ENCODE measurements at places on chromosomes 5 and 9. TPM values are rescaled to one million over a fixed set of nuclear protein-coding genes. Genes with fewer than 3 reads are reported as not detected.

The CCL27 gene
- not detected for total RNA-seq

The CDO1 gene
- total RNA-seq: not detected

The IFNA21 gene
- total RNA-seq: not detected

The ARL14EPL gene
- under 0.01 TPM for total RNA-seq

The FANCC gene
- 6.1 TPM for total RNA-seq

The GNAQ gene
- total RNA-seq: 33.3 TPM

The CDH9 gene
- not detected for total RNA-seq

The APBA1 gene
- 6.2 TPM for total RNA-seq

The NUDT12 gene
- total RNA-seq: 3.7 TPM

The MCCC2 gene
- 15.3 TPM for total RNA-seq

The RAB3C gene
- total RNA-seq: 0.22 TPM

The STK32A gene
- total RNA-seq: under 0.01 TPM

The ZBTB43 gene
- 7.3 TPM for total RNA-seq

DNA sequence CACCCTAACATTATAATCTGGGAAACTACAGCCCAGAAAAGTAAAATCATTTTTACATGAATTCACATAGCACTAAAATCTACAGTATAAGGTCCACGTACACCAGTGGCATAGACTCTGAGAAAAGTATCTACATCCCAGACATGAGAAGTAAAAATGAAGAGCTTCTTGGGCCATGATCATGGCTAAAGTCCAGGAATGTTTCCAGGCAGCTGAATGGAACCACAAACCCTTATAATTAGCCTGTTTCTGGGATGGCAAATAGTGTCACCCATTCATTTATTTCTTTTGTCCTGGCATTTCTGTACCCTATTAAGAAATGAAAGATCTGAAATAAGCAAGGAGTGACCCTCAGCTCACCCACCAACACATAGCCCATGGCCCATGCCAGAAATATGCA, 217.9 kb downstream of the SPOCK1 start:
- no peak for DNase-seq

- DNase-seq: no peak
Observed at GRCh38 chr5:72347801-72348308, 27.7 kb downstream of the PTCD2 start.

- DNase-seq: peak; percentile 79
Observed at GRCh38 chr9:33924978-33925797, 108.2 kb downstream of the UBE2R2 start.

DNA sequence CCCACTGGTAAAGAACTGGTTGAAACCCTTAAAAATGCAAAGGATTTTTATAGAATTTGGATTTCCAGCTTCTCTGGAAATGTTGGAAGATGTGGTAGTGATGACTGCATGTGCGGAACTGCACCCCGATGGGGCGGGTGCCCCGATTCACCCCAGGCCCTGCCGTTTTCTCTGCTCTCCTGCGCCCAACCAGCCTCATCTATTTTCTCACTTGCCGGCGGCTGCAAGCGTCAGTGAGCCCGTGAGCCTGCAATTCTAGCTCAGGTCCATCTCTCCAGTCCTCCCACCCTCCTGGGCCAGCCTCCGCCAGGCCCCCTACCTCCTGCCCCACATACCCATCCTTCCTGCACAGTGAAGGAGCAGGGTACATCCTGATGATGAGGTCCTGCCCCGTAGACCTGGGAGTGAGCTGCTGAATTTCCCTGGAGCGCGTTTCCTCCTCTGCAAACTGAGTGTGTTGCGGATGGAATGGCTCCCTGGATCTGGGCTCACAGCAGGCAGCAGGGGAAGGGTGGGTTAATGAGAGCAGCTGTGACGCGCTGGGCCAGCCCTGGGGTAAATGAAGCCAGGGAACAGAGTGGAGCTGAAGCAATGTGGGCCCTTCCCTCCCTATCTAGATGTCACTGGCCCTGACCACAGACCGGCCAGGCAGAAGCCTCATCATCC, 45.9 kb upstream of the PHYKPL start:
- DNase-seq: no peak

GRCh38 chr9:122040561-122041242, 52.4 kb downstream of the TTLL11 start:
- no peak for DNase-seq

- no peak for DNase-seq
Observed at GRCh38 chr9:6270896-6271295, 55.3 kb downstream of the IL33 start.

DNA sequence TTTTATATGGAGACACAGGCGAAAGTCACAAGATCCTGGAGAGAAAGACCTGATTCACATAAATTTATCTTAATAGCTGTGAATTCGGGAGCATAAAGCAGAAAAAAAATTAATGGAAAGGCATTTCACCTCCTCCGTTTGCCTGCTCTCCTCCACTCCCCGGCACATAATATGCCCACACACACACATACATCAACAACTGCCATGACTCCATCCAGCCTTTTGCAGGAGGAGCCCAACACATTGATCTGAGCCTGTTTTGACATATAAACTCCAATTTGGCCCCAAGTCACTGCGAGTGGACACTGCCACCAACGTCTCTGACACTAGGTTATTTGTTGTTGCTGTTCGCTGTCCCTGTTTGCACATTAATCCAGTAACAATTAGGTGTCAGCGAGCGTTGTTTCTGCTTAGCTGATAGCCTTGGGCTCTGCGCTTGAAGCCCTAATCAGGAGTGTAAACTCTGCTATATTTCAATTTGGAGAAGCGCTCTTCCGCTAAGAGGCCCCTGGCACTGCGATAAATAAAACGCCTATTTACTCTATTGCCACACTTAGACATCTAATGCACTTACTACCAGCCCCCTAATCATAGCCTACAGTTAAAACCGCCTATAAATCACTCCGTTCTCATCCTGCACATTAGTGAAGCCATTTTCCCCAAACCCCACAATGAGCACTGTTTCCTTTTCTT, 195.8 kb upstream of the TBCA start:
- DNase-seq: no peak

- no peak for DNase-seq
Observed at GRCh38 chr5:91224456-91224855, 158.7 kb downstream of the ARRDC3 start.

GRCh38 chr5:109030360-109031143, 282.9 kb downstream of the FER start:
- DNase-seq: no peak

DNA sequence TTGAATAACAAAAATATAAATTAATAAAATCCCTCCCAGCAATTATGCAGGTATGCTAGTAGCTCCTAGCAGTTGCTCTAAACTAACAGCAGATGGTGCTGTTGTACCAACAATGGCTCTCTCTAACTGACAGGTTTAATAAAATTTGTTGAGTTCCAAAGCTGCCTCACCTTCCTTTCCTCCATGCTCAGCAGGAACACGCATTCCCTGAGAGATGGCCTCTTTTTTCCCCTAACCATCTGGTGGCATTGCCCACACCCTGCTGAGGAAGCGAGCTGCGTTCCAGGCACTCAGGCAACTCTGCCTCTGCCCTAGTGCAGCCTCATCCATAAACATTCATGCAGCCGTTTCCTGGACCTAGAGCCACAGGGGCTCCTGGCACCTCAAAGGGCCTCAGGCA, 106.2 kb downstream of the KLHL3 start:
- DNase-seq: peak; percentile 63

DNA sequence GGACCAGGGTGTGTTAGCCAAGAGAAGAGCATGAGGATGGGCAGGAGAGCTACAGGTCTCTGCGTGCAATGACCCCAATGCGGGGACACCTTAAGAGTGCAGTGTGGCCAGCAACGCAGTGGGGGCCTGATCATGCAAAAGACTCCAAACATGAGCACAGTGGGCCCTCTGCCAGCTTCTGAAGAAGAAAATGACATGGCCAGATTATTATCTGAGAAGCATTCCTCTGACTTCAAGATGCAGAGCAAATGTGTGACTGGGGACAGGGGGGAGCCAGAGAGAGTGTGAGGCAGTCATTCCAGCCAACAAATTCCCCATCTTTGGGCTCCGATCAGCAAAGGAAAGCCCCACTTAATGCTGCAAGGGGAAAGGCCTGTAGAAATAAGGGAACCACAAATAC, 229.4 kb downstream of the CDK5RAP2 start:
- DNase-seq: no peak

DNA sequence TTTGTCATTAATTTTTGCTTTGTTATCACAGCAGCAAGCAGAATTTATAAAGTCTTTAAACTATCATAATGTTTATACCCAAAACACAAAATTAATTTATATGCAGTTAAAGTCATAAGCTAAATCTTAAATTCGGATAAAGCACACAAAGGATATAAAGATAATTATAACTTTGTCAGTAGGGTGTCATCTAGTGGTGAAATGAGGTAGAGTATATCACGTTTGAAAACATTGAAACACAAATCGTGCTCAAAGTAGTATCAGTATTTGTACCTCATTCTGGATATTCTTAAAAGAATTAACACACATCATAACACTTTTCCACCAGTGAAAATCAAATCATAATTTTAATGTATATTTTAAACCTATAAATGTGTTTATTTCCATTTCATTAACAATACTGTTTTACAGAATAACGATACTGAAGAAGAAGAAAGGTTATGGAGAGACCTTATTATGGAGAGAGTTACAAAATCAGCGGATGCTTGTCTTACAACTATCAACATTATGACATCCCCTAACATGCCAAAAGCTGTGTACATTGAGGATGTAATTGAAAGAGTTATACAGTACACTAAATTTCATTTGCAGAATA, 129.5 kb downstream of the NIPBL start:
- peak; percentile 57 for DNase-seq

DNA sequence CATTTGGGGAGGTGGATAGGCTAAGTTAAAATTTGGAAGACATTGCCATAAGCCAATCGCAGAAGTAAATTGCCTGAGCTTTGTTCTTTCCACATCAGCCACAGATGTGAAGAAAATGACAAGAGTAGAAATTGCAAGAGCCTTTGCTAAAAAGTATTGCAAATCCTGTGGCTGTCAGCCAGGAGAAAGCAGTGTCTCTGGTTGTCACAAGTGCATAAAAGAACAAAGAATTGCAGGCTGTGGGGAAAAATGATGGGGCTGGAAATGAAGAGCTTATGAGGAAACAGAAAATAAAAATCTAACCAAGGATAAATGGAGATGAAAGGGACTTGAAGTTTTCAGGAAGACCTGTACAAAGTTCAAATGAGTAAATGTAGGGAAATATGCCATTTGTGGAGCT, 344.8 kb downstream of the CSNK1G3 start:
- DNase-seq: no peak

DNA sequence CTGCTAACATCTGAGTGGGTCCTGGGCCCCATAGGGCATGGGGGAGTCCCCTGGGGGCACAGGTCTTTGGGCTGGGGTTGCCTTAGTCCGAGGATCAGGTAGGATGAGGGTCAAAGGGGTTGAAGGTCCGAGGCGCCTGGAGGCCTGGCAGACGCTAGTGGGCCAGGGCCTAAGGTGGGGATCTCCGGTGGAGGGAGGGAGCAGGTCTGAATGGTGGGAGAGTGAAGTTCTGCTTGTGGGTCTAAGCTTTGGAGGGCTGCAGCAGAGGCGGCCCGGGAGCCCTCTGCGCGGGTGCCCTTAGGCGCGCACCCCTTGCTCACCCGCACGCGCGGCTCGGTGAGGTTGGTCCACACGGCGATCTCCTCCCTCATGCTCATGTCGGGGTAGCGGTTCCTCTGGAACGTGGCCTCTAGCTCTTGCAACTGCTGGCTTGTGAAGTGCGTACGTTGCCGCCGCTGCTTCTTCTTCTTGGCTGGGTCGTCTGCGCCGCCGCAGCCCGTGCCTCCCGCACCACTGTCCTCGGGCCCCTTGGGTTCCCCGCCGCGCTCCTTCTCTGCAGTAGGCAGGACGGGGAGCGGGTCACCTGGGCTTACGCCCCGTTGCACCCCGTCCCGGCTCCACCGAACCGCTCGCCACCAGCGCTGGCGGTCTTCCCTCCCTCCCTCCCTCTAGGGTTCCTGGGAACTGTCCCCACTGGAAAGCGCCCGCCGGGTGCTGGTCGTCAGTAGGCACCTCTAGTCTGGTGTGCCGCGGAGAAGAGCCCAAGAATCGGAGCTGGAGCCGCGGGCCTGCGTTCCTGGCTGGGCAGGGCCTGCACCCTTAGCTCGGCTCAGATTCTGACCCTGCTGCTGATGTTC, 2.8 kb downstream of the PITX1 start:
- DNase-seq: no peak

GRCh38 chr5:12323637-12324229, 419.5 kb upstream of the CTNND2 start:
- no peak for DNase-seq

GRCh38 chr9:136576269-136576626, 30.4 kb upstream of the NOTCH1 start:
- DNase-seq: peak; percentile 33

GRCh38 chr5:98492258-98492657, 281.2 kb upstream of the RGMB start:
- peak; percentile 89 for DNase-seq

DNA sequence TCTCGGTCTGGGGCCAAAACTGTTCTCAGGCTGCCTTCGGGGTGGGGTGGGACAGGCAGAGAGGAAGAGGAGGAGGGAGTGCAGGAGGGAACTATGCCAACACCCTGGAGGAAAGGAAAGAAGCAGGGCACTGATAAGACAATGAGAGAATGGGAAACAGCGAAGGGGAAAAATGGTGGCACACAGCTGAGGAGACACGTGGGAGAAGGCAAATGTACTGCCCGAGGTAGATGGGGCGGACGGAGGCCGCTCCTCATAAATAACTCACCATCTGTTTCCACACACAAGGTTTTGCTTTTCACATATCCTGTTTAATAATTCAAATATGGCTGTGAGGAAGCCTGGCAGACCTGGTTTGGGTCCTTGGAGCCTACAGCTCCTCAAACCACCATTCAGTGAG, 148.2 kb upstream of the LRRTM2 start:
- DNase-seq: peak; percentile 43

GRCh38 chr5:145407300-145408047, 427.7 kb downstream of the PRELID2 start:
- no peak for DNase-seq

- no peak for DNase-seq
Observed at GRCh38 chr5:169347786-169348185, 46.8 kb upstream of the SLIT3 start.

- no peak for DNase-seq
Observed at GRCh38 chr5:132461569-132462070, 29.0 kb downstream of the IRF1 start.

DNA sequence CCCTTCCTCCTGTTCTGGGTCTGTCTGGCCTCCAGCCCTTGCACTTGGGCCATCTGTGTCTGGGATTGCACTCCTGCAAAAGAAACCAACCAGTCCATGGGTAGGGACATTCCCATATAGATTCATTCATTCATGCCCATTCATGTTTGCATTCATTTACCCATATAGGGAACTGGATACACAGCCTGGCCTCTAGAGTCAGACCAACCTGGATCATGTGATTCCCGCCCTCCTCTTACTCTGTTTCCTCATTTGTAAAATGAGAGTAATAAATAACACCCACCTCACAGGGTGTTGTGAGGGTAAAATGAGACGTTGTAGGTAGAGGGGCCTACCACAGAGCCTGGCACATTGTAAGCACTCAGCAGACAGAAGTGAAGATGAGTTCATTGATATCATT, 8.5 kb downstream of the PCDH12 start:
- no peak for DNase-seq

DNA sequence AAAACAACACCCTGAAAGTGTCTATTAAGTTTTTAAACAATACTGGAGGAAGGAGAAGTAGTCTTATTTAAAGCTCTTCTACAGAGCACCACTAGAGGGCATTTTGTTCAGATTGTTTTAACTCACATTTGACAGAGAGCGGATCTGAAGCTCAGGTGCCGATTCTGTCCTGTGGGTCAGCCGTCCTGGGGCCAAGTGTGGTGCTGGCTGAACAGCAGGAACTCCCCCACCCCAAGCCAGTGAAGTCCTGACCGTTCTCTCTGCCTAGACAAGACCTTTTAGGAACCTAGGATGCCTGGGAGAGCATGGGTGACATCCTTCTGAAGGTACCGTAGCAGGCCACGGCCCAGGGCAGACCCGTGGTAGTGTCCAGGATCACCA, 3.9 kb downstream of the EXOC3 start:
- DNase-seq: peak; percentile 68
